Natural killer cell treated with Interleukin-12 subunit alpha and Interleukin-12 subunit beta and Interleukin-15 and Interleukin-18, amount 100 ng/mL, for 72 hours (primary cell): ENCODE measurements at places on chromosomes 13 and 19. TPM values are rescaled to one million over a fixed set of nuclear protein-coding genes. Genes with fewer than 3 reads are reported as not detected.

DNA sequence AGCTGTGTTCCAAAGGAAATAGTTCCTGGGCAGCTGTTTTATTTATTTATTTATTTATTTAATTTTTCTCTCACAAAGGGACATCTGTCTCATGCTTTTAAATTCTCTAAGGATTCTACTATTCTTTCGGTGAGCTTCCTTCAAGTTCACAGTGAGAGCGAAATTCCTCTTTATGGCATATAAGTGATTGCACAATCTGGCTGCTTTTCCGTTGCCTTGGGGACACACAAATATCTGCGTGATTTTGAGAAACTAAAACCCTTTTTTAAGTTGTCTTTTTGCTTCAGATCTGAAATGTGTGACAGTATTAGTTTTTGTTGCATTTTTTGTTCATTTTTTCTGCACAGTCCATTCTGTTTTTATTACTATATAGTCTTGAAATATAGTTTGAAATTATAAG is 19.2 kb downstream of the ZNF486 start:
- no peak for DNase-seq

- peak; percentile 79 for DNase-seq
These were observed 831 bp downstream of the PGPEP1 start for GRCh38 chr19:18340990-18341868.

Gene PRR20B
- not detected for total RNA-seq

Gene RXFP2
- not detected for total RNA-seq

GRCh38 chr19:7692417-7693088 is 9.4 kb downstream of the FCER2 start:
- peak; percentile 73 for DNase-seq

DNA sequence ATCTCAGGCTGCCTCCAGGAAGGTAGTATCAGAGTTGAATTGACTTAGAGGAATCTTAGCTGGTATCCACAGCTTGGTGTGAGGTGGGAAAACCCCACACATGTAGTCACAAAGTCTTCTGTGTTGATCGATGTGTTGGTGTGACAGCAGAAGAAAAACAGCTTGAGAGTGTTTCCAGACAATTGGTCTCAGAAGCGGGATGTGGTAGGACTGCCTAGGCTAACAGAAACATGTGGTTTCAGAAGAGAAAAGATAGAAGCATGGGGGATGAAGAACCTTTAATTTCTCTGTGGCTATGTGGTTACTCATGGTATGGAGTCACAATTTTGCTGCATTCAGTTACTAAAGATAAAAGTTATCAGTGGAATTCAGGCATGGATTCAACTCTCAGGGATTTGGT is 134.7 kb upstream of the SLITRK5 start:
- DNase-seq: no peak

DNA sequence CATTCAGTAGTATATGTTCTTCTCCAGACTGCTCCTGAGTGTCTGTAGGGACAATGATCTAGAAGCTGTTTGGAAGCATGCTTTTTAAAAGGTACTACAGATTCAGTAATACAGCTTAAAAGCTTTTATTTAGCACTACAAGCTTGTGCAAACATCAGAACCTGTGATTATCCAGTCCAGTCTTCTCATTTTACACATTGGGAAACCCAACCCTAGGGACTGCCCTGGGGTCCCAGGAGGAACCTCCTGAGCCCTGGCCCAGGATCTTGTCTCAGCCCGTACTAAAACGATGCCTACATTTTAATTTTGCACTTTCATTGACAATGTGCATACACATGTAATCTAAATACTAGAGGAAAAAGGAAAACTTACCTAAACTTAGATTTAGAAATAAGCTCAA is 12.5 kb downstream of the DOCK9 start:
- no peak for DNase-seq

DNA sequence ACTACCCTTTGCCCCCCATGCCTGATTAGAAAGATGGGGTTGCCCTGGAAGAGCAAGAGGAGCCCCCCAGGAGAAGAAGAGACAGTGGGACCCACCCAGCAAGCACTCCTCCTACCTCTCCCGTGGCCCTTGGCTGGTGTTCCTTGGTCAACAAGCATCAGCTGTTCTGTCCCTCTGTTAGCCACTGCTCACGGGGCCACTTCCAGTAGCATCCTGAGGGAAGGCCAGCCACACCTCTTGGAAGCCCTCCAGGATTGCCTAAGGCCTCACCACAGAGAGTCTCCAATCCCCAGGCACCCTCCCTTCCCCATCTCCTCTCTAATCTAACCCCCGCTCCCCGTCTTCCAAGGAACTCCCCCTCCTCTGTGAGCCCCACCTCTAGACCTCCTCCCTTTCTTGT is 15.1 kb upstream of the DPP9 start:
- DNase-seq: no peak

GRCh38 chr19:1867349-1867724 is 4.0 kb upstream of the KLF16 start:
- DNase-seq: no peak

DNA sequence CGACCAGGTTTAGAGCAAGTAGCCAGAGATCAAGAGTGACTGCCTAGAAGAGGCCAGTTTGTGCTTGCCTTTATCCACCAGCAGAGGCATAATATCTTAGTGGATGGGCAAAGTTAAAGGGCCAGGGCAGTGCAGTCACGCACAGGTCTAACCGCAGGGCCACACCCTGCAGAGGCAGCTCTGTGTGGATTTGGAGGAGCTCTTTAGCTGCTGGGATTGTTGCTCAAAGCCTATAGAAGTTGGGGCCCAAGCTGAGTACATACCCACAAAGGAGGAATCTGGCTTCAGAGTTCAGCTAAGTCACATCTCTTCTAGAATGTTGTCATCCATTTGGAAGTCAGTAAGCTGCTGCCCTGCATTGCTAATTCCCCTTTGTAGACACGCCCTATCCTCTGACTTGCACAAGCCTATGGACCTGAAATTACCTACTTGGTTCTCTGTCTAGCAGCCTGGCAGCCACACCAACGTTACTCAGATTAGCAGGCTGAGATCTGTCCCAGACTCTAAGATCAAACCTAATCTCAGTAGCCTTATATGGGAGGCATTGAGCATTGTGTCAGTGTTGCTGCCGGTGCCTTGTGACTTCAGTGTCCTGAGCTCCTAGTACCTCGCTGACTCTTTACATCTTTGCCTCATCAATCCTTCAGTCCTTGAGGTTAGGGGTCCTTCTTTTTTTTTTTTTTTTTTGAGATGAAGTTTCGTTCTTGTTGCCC is 102.9 kb upstream of the STARD13 start:
- DNase-seq: no peak

DNA sequence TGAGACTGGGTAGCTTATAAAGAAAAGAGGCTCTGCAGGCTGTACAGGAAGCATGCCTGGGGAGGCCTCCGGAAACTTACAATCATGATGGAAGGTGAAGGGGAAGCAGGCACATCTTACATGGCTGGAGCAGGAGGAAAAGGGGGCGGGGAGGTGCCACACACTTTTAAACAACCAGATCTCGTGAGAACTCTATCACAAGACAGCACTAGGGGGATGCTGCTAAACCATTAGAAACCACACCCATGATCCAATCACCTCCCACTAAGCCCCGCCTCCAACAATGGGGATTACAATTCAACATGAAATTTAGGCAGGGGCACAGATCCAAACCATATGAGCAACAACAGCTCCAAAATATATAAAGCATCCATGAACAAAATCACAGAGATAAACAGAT is 46.5 kb upstream of the GTF2F2 start:
- DNase-seq: no peak

Gene TEX101
- not detected for total RNA-seq

DNA sequence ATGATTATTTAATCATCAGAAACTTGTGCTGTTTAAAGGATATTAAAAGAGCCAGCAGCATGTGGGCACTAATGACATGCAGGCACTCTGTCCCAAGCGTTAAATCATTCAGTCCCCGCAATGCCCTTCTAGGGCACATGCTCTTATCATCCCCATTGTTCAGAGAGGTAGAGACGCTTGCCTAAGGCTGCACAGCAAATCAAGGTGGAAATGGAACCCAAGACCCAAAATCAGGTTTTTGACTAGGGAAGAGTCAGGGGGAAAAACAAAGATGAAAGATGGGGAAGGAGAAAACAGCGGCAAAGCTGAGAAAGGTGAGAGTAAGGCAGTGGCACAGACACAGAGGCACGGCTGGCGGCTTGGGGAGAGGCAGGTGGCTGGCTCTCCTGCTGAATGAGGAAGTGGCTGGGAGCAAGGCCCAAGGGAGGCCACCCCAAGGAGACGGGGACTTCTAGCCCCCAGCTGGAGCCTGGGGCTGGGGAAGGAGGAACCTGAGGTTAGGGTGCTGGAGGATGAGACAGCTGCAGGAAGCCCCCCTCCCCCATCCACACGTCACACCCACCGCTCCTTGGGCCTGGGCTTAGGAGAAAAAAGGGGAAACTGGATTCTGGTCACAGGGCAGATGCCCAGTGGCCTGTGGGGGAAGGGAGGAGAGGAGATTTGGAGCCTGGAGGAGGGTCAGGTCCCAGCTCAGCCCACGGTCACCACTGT is 1.0 kb upstream of the TYROBP start:
- no peak for DNase-seq

DNA sequence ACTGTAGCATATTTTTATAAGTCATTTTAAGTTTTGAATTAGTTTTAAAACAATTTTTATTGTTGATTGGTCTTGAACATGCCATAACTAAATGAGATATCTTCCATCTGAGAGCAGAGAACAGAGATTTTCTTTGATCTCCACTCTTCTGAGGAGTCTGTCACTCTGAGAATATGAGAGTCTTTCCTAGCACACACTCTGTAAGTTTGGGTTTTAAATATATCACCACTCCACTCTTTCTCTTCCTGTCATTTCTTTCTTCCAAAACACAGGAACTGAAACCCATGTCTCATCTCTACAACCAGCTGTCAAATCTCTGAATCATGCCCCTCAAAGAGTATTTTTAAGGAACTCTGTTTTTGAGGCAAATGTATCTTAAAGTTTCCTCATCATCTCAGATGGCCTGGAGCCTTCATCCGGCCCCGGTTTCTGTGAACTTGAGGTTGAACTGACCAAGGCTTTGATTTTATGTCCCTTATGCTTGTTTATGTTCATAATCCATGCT is 698.2 kb upstream of the SGCG start:
- no peak for DNase-seq

GRCh38 chr19:18895824-18896341 is at the start of gene CERS1:
Gene CERS1, minus strand, starts transcription at chr19:18896158. Its CDS starts 86 bp downstream, at chr19:18896072.
- no peak for DNase-seq

GRCh38 chr13:31846961-31847752 is 107.8 kb downstream of the RXFP2 start:
- DNase-seq: no peak

- no peak for DNase-seq
These were observed 22.3 kb downstream of the TMEM161A start for GRCh38 chr19:19115954-19116353.

Gene CLEC17A
- total RNA-seq: 0.28 TPM

Gene CGB8
- not detected for total RNA-seq

Gene FAM216B
- not detected for total RNA-seq

GRCh38 chr13:103431856-103432255 is 365.6 kb upstream of the SLC10A2 start:
- no peak for DNase-seq

- no peak for DNase-seq
These were observed 50.0 kb upstream of the GPR183 start for GRCh38 chr13:99357131-99357596.

Gene ZNF253
- total RNA-seq: 13.4 TPM

DNA sequence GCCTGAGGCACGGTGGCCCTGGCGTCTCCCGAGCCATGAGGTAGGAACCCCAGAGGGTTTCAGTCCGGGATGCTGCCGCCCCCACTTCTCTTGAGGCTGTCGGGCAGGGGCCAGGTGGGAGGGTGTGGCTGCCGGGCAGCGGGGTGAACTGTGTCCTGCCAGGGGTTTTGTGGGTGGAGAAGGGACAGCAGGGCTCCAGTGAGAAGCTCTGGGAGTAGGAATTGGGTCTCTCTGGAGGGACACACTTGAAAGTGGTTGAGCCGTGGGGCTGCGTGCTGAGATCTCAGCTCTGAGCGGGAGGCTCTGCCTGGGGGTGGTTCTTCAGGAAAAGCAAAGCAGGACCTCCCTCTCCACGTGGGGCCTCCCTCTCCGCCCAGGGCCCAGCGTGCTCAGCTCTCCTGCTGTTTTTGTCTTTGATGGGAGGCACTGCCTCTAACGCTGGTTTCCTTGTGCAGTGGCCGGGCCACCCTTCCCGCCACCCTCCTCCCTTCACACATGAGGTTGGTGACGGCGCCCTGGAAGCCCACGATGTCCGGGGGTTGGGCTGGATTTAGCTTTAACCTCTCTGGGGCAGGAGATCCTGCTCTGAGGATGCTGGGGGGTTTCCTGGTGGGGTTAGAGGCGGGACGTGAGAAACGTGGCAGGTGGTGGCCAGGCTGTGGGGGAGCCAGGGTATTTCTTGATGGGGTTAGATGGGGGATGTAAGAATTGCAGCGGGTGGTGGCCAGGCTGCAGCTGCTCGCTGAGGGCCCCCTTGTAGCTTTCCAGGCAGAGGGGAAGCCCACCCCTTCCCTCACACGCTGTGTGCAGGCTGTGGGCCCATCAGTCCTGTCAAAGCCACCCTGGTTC is 15.3 kb upstream of the ZNF554 start:
- DNase-seq: peak; percentile 50

DNA sequence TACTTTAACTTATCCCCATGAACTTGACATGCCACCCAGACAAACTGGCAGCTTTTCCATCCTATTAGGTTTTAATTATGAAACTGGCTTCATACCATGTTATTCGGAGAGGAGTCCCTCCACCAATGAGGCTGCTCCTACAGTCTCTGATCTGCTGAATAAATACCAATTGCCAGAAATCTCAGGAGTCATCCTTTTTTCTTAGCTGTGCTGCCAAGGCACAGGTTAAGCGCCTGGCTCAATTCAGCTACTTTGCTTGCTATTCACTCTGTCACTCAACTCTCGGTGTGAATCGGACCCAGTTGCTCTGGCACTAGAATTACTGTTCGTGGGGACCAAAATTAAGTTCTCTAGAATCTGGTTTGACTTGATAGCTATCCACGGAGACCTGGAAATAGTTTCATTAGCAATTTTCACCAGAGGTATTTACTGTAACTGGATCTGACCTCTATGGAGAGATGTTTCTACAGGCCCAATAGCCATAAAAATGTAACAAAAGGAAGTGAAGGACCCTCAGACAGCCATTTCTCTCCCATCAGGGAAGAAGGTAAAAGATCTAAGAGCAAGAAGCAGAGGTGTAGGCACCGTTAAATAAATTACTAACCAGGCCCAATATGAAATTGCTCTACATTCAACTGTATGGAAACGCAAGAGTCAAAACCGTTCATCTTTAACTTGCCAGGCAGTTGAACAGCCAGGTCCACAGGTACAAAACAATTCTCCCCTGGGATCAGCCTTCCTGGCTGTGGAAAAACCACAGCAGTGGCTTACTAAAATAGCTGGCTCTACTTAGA is 5.4 kb downstream of the ZC3H4 start:
- DNase-seq: no peak

Gene SCGB2B2
- 0.81 TPM for total RNA-seq

Gene ZNF426
- total RNA-seq: 12.7 TPM

Gene SHISA7
- total RNA-seq: not detected
